ENCODE measurements at places on chromosomes 5 and 9.

- DNase-seq = no peak
Observed at GRCh38 chr9:81984928-81985327, 3.6 kb upstream of the SPATA31D1 start.

DNA sequence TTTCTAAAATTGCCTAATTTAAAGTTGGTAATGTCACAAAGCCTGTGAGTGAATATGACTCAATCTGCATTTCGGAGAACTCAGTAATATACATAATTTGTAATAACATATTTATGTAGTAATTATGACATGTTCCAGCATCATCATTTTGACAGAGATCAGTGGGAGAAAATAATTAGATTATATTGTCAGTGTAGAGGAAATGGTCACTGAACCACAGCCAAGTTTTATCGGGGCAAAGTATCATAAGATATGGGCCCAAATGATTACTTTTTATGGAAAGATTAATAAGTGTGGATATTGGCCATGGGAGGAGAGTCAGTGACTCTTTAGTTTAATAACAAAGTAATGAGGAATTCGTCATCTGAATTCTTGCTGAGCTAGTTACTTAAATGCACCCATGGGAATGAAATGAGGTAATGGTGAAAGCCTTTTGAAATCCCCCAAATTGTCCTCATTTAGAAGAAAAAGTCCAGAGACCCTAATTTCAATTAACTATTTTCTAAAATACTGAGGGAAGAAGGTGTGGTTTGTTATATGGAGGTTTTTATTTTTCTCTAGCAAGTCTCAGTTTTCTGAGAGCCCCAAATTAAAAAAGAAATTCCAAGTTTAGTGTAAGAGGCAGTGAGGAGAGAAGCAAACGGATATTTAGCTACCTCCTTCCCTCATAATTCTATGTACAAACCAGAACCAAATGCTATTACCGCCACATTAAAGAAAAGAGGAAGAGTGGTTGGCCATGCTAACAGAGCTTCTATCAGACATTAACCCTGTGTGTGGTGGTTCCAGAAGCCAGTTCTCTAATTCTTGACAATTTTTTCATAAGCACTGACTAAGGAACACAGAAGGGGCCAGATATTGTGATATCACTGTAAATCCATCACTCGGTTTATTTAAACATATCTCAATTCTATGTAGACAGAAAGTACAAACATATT, 37.7 kb upstream of the MRPS30 start:
- DNase-seq = no peak

DNA sequence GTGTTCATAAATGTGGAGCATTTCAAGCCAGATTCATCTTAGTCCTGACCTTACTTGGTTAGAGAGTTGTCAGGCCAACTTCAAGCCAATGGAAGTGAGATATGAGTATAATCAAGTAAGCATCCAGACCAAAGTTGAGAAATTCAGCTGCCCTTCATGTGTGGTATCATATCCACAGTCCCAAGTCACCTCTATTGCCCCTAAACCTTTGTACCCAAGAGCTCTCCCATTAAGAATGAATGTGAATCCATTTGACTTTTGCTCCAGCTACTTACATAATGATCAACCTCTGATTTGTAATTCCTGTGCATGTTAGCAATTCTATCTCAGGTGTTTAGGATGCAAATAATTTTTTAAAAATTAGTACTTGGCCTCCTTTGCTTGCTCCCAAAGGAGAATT, 342.7 kb downstream of the ADGRV1 start:
- DNase-seq = no peak

- DNase-seq = peak; percentile 63
Observed at GRCh38 chr5:123116058-123116457, 27.0 kb downstream of the PRDM6 start.

DNA sequence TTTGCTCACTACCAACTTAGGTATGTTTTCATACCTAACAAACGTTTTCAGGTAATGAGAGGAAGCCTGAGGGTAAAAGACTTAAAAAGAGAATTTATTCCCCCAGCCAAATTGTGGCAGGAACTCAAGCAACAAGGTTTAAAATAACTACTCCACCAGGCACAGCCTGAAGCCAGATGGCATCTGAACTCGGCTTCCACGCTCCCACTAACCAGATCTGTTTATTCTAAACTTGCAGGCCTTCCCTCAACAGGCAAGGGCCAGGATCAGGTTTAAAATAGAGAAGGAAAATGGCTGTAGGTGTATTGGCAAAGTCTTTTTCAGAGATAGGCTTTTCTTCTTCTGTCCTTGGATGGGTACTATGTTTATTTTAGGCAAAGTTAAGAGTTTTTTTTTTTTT, 89.4 kb downstream of the OTULIN start:
- no peak for DNase-seq

GRCh38 chr5:33319151-33319550, 121.6 kb upstream of the TARS1 start:
- DNase-seq = no peak

DNA sequence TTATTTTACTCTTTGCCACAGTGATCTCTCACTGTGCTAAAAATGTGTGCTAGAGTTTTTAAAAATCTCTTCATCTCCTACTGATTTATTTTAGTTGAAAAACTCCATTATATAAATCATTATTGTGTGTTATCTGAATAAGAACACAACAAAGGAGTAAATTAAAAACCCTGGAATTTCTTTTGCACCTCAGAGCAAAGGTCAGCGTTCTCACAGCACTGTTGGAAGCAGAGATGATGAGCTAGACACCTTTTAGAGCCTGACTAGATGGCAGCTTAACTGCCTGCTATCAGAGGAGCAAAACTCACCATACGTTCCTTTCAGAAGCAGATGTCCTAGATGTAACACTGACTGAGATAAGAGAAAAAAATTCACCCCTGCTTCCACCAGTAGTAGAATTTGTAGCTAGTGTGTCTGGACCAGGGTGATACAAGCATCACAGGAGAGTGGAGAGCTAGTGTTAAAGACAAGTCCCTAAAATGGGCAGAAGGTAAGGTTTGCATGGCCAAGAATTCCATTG, 147.1 kb downstream of the ENTREP1 start:
- no peak for DNase-seq

GRCh38 chr9:137110147-137110910, 4.2 kb downstream of the DPP7 start:
- no peak for DNase-seq

DNA sequence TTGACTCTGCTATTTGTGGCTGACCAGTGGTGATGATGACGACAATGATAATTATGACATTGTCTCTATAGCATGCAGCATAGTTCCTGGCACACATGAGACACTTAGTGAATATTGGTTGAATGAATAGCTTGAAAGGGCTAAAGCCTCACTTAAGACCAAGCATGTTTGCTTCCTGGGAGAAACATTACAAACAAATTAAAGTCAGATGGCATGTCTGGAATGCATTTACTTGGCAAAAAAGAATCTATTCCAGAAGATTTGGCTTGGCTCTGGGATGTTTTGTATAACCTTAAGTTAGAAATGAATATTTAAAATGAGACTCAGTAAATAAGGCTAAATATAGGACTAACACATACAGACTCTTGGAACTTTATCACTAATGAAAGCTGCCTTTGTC, 21.6 kb downstream of the GAS1 start:
- DNase-seq = peak; percentile 76

GRCh38 chr9:136693490-136694162, 6.4 kb upstream of the AGPAT2 start:
- DNase-seq = peak; percentile 55

GRCh38 chr9:116565986-116566385, 121.1 kb upstream of the TRIM32 start:
- no peak for DNase-seq
